GM13976 (cell line): ENCODE measurements at places on chromosomes 5 and 9.
A peak's percentile ranks its signal among the peaks of the same experiment; 100 is the strongest.

- no peak for DNase-seq
Measured at GRCh38 chr5:117118499-117118898, 543.9 kb upstream of the SEMA6A start.

GRCh38 chr9:134432471-134432870 is 106.2 kb downstream of the RXRA start:
- no peak for DNase-seq

DNA sequence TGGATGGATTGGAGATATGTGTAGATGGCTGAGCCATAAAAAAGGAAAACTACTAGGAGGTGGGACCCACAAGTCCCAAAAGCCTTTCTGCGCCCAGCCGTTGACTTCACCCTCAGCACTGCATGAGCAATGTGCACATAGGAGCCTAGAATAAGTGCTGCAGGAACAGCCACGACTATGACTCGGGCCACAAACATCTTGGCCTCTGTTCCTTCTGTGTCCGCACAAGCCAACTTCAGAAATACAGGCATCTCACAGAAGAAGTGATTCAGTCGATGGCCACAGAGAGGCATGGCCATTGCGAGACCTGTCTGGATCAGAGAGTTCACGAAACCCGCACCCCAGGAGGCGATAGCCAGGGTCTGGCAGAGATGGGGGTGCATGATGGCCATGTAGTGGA is 587 bp downstream of the OR2Y1 start:
- DNase-seq: no peak

GRCh38 chr5:73417303-73418034 is 31.1 kb downstream of the FOXD1 start:
- DNase-seq: no peak

DNA sequence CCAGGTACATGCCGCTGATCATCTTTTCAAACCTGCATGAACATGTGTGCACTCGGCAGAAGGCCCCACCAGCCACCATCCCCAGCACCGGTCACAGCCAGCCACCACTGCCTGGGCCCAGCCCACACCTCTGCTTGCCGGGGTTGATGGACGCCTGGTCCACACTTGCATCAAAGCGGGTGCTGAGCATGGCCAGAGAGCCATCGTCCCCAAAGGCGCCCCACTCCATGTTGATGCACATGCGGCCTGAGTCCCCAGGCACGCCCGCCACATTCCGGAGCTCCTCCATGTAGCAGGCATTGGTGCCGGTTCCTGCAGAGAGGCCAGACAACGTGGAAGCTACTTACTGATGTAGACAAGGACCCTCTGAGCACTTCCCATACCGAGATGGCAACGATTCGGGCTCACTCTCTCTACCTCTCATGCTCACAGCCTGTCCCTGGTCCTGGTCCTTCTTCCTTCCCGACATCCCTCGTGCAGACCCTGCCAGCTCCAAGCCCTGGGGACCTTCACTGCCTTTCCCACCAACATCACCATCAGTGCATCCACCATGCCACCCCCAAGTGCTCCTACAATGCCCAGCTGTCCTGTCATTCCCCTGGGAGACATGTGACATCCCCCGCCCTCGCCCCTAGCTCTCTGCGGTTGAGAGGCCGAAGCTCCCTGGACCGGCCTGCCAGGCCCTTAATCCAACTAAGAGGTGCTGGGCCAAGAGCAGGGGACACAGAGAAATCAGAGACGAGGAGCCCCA is 17.2 kb downstream of the HK3 start:
- no peak for DNase-seq

GRCh38 chr5:139648205-139649081 is at the start of gene CXXC5:
Gene CXXC5, plus strand, starts transcription at chr5:139648349. Its CDS starts 32,175 bp downstream, at chr5:139680524.
- DNase-seq: peak; percentile 90

GRCh38 chr5:35877655-35878054 is 21.0 kb downstream of the IL7R start:
- DNase-seq: no peak

DNA sequence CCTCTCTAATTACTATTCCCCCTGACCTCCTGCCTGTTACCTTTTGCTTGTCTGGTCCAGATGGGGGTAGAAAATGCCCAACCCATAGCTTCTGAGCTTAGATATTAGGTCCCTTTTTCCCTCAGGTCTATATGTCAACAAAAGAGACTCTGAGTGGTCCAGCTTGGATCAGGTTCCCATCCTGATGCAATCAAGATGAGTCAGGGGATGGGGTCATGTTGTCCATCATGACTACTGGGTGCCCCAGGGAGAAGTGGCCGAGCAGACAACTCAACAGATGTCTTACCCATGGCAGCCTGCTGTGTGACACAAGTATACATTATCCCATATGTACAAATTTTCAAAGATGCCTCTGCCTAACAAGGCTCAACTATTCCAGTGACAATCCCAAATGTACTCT is 9.1 kb upstream of the ANKH start:
- DNase-seq: no peak

DNA sequence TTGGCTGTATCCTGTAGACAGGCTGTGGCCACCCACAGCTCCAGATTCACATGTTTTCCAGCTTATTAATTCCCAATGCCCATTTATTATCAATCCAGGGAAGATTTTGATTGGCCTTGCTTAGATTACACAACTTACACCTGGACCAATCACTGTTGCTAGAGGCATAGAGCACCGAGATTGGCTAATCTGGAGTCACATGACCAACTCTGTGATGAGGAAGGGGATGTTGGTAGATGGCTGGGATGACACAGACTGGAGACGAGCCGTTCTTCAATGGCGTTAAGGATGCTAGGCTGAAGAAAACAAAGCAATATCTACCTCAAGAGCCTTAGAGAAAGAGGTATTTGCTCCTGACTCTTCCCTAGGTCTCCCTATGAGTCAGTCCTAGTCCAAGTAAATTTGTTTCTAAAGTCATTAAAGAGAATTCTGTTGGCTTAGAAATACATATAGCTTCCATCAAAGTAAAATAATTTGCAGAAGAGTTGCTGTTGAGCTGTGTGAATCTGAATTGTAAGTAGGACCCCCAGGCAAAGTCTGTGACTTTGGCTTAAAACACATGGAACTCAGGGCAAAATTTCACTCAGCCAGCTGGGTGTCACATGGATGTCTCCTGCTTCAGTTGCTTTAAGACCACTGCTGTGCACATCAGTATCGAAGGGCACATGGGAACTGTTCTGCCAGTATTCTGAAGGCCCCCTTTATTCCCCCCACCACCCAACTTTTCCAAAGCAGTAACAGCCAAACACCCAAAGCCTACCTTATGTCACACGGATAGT is 326.4 kb upstream of the KLF4 start:
- DNase-seq: no peak

- DNase-seq: no peak
Measured at GRCh38 chr9:76115982-76116646, 225.6 kb downstream of the PCSK5 start.

DNA sequence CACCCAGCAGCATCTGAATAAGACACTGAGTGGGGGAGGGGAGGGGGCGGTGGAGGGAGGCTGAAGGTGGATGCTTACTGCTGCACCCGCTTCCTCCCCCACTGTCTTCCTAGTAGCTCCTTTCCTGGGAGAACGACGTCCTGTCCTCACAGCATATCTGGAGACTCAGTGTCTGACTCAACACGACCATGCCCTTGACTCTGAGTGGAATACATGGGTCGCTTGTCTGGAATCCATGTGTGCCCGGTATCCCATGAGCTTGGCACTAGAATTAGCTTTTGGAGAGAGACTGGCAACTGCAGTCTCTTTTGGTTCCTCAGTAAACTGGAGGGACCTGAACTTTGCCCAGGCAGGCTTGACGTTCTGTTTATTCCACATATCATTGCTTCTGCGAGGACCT is 125.4 kb upstream of the FAM120A start:
- DNase-seq: no peak

DNA sequence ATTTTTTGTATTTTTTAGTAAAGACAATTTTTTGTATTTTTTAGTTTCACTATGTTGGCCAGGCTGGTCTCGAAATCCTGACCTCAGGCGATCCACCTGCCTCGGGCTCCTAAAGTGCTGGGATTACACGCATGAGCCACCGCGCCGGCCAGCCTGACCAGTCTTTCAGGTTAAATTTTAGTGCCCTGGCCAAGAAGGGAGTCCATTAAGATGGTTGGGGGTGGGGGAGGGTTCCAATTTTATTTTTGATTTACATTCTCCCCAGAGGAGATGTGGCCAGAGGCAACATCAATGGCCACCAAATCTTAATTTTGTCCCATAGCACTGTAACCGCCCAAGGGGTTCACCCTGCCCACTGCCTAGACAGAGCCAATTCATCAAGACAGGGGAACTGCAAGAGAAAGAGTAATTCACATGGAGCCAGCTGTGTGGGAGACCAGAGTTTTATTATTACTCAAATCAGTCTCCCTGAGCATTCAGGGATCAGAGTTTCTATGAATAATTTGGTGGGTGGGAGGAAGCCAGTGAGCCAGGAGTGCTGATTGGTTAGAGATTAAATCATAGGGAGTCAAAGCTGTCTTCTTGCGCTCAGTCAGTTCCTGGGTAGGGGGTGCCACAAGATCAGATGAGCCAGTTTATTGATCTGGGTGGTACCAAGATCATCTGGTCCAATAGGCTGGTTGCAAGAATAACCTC is 24.7 kb downstream of the TBCA start:
- DNase-seq: no peak

DNA sequence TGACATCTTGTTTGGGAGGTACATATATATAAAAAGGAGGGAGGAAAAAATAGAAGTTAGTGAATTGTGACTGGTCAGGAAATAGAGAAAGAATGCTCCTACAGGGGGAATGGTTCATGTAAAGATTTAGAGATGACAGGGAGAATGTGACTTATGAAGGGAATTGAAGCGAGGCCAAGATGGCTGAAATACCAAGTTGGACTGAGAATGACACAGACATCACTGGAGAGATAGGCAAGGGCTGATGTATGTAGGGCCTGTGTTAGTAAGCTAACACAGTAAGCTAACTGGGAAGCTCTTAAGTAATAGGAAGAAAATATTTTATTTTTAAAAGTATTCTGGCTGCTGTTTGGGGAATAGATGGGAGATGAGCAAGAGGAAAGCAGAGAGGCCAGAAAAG is 286.3 kb downstream of the NNT start:
- DNase-seq: no peak

DNA sequence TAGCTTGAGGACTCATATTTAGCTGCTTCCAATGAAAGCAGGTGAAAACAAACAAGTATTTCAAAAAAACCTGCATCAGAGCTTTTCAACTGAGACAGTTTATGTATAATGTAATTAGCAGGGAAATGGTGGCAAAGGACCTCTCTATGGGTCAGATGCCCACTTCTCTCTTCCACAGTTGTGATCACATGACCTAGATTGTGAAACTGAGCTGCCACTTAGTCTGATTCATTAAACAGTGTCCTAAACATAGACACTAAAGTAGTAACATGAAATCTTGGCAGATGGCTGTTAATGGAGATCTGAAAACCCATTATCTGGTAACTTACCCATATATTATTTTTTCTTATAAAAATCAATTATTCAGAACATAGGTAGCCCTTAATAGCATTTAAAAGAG is 663.6 kb upstream of the RIOK2 start:
- no peak for DNase-seq

DNA sequence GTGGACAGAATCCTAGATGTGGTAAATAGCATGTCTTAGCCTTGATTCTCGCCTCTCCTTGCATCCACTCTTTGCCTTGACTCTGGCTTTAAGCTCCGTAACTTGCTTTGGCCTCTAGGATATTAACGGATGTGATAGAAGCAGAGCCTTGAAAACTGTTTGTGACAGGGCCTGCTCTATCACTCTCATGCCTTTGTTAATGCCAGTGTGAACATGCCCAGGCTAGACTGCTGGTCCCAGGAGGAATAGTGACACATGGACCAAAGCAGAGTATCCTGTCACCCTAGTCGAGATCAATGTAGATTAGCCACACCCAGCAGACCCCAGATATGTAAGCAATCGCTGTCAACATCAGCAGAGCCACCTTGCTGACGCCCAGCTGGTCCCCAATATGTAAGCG is 109.9 kb upstream of the C9orf72 start:
- no peak for DNase-seq

DNA sequence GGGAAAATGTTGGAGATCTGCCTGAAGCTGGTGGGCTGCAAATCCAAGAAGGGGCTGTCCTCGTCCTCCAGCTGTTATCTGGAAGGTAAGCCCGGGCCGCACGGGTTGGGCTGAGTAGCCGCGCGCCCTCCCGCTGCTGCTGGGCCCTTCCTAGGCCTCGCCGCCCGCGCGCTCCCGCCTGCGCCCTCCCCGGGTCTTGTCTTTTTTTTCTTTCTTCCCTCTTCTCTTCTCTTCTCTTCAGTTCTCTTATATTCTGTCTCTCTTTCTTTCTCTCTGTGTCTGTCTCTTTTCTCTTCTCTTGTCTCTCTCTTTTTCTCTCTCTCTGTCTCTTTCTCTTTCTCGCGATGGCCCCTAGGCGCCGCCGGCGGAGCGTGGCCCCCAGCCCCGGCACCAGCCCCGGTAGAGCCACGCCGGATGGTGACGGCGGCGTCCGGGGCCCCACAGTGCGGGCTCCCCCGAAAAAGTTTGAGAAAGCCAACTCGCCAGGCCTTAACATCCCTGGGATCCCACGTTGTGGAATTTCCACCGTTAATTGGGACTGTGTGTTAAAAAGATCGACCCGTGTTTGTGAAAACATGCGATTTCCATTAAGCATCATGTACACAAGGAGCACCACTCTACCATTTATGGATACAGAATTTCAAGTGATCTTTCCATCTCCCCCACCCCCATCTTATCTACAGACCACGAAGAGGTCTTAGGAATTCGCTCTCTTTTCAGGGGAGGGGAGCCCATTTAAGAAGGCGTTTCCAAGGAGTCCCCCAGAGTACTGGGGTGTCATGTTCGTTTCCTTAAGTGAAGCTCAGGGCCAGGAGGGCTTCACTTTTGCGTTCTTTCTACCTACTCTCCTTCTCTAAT is 616 bp downstream of the ABL1 start:
- DNase-seq: peak; percentile 77

GRCh38 chr9:19048966-19049916 is at the start of gene RRAGA:
Gene RRAGA, plus strand, starts transcription at chr9:19049427. Its CDS starts 233 bp downstream, at chr9:19049660.
- peak; percentile 97 for DNase-seq

DNA sequence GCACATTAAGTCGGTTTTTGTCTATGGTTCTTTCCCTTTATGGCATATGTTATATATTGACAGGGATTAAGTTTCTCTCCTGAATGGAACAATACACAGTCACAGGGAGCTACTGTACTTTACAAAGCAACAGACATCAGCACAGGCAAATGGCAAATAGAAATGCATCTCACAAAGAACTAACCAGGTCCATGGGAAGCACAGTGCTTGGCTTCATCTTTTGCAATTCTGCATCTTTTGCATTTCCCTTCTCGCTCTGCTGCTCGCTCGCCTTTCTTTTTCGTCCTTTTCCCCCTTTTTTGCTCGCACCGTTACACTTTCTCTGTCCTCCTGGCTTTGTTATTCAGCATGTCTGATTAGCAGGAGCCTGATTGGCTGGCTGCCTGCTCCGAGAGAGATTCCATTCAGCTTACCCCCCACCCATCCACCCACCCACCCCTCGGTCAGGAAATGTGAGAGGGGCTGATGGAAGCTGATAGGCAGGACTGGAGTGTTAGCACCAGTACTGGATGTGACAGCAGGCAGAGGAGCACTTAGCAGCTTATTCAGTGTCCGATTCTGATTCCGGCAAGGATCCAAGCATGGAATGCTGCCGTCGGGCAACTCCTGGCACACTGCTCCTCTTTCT is at the start of gene ADAMTSL1:
Gene ADAMTSL1 (plus strand): TSS at position 502 of the 628 bp plus-strand sequence. CDS start 80 bp downstream, at position 582.
- no peak for DNase-seq

- DNase-seq: no peak
Measured at GRCh38 chr9:116377179-116377798, 223.7 kb downstream of the PAPPA start.

GRCh38 chr5:155625315-155625714 is 611.8 kb downstream of the KIF4B start:
- no peak for DNase-seq
